Activated T-helper 1 cell treated with anti-CD3 and anti-CD28 coated beads, Interleukin-12 subunit alpha, Interleukin-12 subunit beta, Interleukin-2, Interleukin-4 antibody, amounts not matched to agents 30 ng/mL and 10 ng/mL and 1 ng/mL, durations not matched to agents 14 hours and 24 hours and 36 hours (primary cell): ENCODE measurements at places on chromosomes 3 and 15. TPM values are rescaled to one million over a fixed set of nuclear protein-coding genes. Genes with fewer than 3 reads are reported as not detected.

The FAM107A gene
- not detected in 2 replicates for total RNA-seq

The CHRNB4 gene
- not detected in 2 replicates for total RNA-seq

- no peaks in the 10 kb centered on the region for H3K36me3 ChIP-seq
- no peak for DNase-seq
- no peak overlapping the region for H3K4me3 ChIP-seq
- H3K27me3 ChIP-seq = peaks cover 1% of the 10 kb centered on the region
Measured at GRCh38 chr3:115500795-115501194, 122.5 kb upstream of the GAP43 start.

- DNase-seq = no peak
- H3K4me3 ChIP-seq = no peak overlapping the region
- H3K36me3 ChIP-seq = no peaks in the 10 kb centered on the region
- H3K27me3 ChIP-seq = no peaks in the 10 kb centered on the region
- H3K27ac ChIP-seq = no peak overlapping the region
Measured at GRCh38 chr3:172678068-172678467, 32.8 kb downstream of the NCEH1 start.

- no peak for DNase-seq
- H3K36me3 ChIP-seq = peaks cover 9% of the 10 kb centered on the region
- H3K4me3 ChIP-seq = no peak overlapping the region
- H3K27me3 ChIP-seq = no peaks in the 10 kb centered on the region
Measured at GRCh38 chr15:34850121-34850520, 54.8 kb upstream of the ACTC1 start.

GRCh38 chr3:194856296-194856695 is 170.6 kb downstream of the FAM43A start:
- no peak overlapping the region for H3K27ac ChIP-seq
- no peaks in the 10 kb centered on the region for H3K4me1 ChIP-seq
- H3K36me3 ChIP-seq = no peaks in the 10 kb centered on the region
- no peak for DNase-seq
- H3K4me3 ChIP-seq = no peak overlapping the region
- H3K27me3 ChIP-seq = peaks cover 4% of the 10 kb centered on the region

DNA sequence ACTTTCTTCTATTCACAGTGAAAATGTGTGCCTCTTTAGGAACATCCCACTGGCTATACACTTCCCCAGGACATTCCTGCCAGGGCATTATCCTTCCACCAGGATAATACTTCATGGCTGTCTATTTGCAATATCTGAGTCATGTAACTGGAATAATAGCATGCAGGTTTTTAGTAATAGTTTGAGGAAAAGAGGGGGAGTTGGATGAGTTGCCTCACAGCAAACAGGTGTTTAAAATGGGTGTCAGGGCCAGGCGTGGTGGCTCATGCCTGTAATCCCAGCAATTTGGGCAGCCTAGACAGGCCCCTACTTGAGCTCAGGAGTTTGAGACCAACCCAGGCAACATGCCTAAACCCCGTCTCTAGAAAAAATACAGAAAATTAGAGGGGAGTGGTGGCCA is 585.9 kb downstream of the DIPK2A start:
- no peak overlapping the region for H3K4me3 ChIP-seq
- no peaks in the 10 kb centered on the region for H3K36me3 ChIP-seq
- H3K4me1 ChIP-seq = no peaks in the 10 kb centered on the region
- H3K27ac ChIP-seq = no peak overlapping the region

DNA sequence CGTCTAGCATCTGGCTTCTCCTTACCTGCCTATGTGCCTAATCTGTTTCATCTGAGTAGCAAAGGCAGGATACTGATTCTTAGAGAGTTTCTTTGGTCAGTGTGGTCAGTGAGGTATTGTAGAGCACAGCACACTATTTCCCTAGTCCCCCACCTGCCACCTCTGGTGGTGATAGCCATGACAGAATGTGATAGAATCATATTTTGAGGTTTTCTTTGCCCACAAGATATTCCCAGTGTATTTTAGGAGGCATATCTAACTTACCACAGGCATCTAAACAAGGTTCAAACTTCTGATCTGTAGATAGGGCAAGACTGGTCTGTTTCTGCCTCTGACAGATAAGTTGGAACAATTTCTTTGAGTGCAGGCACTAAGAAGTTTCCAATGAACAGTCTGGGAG is 188.0 kb downstream of the SOX2 start:
- no peaks in the 10 kb centered on the region for H3K27me3 ChIP-seq
- H3K27ac ChIP-seq = no peak overlapping the region
- H3K4me3 ChIP-seq = no peak overlapping the region
